Activated T-cell treated with anti-CD3 and anti-CD28 coated beads for 24 hours (primary cell): ENCODE measurements at places on chromosomes 1 and 21.

- DNase-seq = no peak
Measured at GRCh38 chr1:228180271-228180958, 14.8 kb downstream of the IBA57 start.

DNA sequence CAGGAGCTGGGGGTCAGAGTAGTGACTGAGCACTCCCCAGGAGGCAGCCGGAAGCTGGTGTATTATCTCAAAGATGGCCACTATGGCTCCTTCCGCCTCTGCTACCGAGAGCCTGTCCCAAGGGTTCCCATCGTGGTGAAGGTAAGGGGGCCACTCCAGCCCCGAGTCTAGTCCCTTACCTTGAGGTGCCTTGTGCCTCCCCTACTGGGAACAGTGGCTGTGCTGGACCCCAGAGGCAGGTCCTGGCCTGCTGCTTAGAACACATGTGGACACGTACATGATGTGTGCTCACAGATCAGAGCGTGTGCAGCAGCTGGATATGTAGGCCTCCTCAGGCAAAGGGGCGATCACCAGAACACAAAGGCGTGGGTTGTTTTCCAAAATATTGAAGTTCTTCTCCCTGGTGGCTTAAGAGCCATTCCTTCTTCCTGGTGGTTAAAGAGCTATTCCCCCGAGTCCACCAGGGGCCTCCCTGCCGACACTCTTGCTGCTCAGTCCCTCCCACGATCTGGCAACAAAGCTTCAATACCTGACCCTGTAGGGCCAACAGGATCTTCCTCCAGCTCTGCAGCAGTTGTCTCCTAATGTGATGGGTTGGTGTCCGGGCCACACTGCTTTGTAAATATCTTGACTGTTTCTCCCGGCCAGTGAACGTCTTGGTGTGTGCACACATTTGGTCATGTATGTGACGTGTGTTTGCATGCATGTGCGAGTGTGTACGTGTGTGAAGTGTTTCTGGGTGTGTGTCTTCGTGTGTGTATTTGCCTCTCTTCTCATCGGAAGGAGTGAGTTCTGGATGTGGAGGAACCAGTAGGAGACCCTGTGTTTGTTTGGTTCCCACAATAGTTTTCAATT, 68.4 kb upstream of the TINAGL1 start:
- DNase-seq = no peak

- DNase-seq = no peak
Measured at GRCh38 chr21:42567861-42568260, 54.2 kb downstream of the SLC37A1 start.

- no peak for DNase-seq
Measured at GRCh38 chr1:40132383-40133311, 28.5 kb upstream of the RLF start.

GRCh38 chr1:26218906-26219494, 15.0 kb upstream of the CEP85 start:
- no peak for DNase-seq

DNA sequence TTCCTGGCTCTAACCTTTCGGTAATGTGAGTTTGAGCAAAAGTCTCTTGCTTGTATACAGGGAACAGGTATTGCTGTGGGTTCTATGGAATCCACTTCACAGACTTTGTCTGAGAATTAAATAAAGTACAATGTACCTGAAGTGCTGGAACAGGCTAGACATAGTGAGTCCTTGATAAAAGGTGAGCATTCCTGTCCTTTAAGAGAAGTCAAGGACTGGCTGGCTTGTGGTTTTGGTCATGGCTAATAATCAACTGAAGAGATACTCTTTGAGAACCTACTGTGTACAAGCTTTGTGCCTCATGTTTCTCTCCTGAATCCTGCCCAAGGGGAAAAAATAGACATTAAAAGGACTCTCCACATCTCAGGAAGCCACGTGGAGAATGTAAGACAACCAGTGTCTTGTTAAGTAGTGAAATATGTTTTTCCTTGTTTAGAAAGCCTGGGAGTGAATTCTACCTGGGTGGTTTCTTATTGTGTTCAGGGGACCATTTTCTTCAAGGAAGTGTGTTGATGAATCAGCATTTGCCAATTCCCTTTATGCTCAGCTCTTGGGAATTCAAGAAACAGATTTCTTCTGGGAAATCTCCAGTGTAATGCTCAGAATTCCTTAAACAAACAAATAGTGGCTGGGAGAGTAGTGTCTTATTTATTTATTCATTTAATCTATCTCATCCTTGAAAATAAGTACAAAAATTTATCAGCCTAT, 55.2 kb upstream of the PLD5 start:
- no peak for DNase-seq

- DNase-seq = no peak
Measured at GRCh38 chr1:8845104-8846097, 28.0 kb upstream of the RERE start.

GRCh38 chr1:227942021-227942715, 5.6 kb downstream of the WNT9A start:
- no peak for DNase-seq

DNA sequence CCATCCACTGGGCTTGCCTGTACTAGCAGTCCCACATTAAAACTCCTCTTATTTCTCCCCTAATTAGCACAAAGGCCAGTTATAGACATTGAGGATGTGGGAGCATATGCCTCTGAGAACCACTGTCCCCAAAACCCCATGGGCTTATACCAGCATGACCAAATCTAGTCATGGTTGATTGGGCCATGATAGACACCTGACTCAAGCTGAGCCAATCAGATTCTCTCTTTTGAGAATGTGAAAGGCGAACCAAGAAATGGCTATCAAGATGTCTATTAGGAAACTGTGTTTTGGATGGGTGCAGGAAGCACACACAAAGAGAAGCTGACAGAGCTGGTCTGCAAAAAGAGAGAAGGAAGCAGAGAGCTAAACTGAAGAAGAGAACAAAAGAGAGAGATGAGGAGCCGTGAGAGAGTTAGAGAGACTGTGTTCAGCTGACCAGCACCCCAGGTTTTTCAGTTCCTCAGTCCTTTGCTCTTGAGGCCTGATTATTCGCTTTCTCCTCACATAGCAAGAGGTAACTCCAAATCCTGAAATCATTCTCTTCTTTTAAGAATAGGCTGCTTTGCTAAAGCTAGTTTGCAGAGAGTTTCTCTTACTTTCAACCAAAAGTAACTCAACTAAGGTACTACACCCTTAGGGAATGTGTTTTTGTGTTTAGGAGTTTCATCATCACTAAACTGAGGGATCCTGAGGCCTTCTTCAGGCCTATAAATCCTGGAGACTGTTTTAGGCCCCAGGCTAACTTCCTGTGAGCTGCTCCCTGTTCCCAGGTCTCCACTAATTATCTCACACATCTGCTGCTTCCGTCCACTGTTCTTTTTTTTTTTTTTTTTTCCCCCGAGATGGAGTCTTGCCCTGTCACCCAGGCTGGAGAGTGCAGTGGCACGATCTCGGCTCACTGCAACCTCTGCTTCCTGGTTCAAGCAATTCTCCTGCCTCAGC, 7.9 kb upstream of the TIPRL start:
- DNase-seq = no peak

DNA sequence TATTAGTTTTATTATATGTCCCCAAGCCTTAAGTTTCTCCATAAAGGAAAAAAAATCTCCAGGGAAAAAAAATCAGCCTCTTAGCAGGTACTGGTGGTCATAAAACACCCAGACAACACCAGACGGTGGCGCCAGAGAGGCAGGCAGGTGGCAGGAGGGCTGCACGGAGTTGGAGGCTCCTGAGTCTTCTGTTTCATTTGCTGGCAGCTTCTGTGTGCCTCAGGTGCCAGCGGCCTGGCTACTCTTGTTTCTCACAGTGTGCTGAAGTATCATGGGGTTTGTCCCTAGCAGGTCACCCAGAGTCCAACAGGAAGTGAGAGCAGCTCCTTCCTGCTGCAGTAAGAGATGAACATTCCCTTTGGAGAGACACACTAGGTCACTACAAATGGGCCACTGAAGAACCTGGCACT, 123.3 kb upstream of the GADD45A start:
- DNase-seq = peak; percentile 78

DNA sequence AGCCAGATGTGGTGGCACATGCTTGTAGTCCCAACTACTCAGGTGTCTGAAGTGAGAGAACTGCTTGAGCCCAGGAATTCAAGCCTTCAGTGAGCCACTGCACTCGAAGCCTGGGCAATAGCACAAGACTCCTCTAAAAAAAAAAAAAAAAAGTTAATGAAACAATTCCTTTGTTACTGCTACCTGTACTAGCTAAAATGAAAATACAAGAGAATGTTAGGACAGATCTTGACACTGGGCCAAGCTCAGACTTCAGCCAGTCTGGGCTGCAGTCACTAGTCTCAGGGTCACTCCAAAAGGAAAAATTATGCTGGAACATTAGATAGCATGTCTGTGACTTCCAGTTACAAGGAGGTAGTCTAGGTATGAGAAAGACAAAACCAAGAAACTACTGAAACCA, 56.5 kb downstream of the TRIM33 start:
- no peak for DNase-seq

- no peak for DNase-seq
Measured at GRCh38 chr1:241730031-241730430, 78.0 kb downstream of the WDR64 start.

DNA sequence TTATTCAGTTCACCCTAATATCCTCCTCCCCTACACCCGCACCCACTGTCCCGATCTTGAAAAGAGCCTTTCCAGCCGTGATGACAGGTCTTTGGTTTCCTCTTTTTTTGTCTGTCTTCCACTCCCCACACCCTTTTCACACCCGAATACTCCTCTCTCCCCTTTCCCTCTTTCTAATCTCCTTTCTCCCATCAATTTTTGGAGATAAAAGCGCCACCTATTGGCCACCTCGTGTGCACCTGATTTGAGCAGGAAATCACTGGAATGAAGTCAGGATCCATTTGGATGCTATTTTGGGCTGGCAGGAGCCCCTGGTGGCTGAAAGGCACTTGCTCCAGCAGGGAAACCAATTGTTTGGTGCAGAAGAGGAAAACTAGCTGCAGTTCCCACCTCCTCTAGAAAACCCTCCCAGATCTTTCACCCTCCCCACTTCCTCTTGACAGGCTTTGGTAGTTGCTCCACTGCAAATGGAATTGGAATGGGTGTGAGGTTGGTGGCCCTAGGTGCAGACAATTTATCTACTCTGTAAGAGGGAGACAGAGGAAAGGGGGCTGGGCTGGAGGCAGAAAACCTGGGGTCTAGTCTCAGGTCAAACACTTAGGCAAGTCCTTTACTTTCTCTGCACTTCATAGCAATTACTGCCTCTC, 8.4 kb downstream of the FOXE3 start:
- DNase-seq = no peak

- no peak for DNase-seq
Measured at GRCh38 chr1:115977499-115978258, 1.4 kb downstream of the SLC22A15 start.

GRCh38 chr1:22229379-22229778, 86.5 kb upstream of the WNT4 start:
- DNase-seq = no peak

DNA sequence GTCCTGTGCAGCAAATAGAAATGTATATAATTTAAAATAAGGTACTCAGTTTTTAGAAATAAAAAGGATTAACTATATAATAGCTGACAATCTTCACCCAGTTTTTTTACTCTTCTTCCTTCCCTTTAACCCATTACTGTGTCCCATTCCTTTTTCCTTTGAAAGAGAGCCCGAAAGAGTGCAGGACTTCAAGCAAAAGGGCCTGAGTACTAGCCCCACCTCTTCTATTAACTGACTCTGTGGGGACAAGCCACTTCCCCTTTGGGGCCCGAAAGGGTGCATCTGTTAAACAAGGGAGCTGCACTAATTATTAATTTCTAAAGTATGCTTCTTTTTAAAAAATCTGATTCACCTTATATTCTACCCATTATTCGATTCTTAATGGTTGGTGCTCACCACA, 3.3 kb downstream of the USP24 start:
- DNase-seq = no peak

- DNase-seq = no peak
Measured at GRCh38 chr1:29550119-29550841, 314.0 kb downstream of the PTPRU start.

DNA sequence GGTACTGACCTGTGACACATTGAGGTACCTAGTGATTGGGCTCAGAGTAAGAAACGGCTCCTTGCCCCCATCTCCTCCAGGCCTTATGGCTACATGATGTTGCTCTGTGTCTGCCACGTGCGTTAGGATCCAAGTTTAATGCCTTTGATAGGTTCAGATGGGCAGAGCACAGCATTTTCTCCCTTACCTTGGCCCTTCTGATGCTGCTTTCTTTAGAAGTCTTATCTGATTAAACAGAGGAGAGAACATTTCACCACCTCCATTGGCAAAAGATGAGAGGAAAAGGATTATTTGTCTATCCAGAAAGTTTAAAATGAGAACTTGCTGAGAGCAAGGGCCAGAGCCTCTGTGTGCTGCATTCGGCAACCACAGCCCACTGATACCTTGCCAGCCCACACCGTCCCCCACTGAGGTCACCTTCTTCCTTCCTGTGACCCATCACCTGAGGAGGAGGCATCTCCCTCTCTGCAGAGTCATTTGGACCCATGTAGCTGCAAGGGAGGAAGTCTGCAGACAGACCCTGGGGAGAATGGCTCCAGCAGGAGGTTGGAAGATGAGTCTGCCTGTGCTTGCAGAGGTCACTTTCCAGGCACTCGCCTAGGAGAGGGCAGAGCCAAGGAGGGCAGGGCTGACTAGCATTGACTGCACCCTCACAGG, 16.7 kb downstream of the SHISA4 start:
- DNase-seq = no peak

GRCh38 chr21:43211072-43211759, 42.4 kb downstream of the CRYAA start:
- DNase-seq = no peak

DNA sequence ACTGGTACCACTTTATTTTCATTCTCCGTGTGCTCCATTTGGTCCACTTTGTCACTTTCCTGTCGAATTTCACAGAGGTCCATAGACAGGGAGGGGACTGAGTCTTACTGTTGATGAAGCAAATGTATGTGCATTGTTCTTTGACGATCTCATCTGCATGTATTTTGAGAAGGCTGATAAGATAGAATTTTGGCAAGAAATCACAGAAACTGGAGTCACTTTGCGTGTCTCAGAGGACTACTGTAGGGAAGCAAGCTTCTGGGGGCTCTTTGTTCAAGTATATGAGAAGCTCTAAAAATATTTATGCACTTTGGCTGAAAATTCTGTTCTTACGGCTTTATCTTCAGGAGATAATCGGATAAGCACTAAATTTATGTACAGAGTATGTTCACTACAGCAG, 78.1 kb downstream of the PCBP3 start:
- DNase-seq = no peak

DNA sequence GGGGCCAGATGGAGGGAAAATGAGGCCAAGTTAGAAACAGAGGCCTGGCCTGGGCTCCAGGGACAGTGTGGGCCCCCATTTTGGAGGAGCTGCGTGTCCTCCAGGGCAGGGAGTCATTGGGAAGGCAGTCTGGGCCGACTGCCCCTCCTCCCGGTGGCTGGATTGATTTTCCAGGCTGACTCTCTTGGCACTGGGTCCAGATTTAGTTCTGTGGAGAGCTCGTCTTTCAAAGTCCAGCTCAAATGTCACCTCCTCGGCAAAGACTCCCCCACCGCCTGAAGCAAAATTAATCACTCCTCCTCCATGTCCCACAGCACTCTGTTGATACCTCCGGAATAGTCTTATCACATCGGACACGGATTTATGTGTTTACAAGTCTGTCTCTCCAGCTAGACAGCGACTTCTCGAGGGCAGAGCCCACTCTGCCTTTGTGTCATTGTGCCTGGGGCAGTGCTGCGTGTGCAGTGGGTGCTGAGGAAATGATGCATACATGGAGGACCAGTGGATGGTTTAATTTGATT, 175.1 kb downstream of the CAMTA1 start:
- no peak for DNase-seq
